Cardiac muscle cell (in vitro differentiated cells and primary cell): ENCODE measurements at places on chromosomes 4 and X. TPM values are rescaled to one million over a fixed set of nuclear protein-coding genes. Genes with fewer than 3 reads are reported as not detected.
A peak's percentile ranks its signal among the peaks of the same experiment; 100 is the strongest.

The BMPR1B gene
- 0.42 and 1.8 TPM in 2 replicates for total RNA-seq

The BEX3 gene
- total RNA-seq, result 1,498 and 1,502 TPM in 2 replicates

The NPY5R gene
- 6.9 and 9.7 TPM in 2 replicates for total RNA-seq

The SH3BGRL gene
- total RNA-seq, result 98.1 and 120 TPM in 2 replicates

The SSX4B gene
- not detected in 2 replicates for total RNA-seq

The TSC22D3 gene
- total RNA-seq, result 297 and 320 TPM in 2 replicates

The CYLC1 gene
- total RNA-seq, result not detected in 2 replicates

The HTRA3 gene
- 8.9 and 15.7 TPM in 2 replicates for total RNA-seq

The GC gene
- total RNA-seq, result 0.21 and 0.49 TPM in 2 replicates

The PDE5A gene
- 1.1 and 2.3 TPM in 2 replicates for total RNA-seq

The SLC9B1 gene
- total RNA-seq, result 0.14 and 0.30 TPM in 2 replicates

The FMR1NB gene
- total RNA-seq, result not detected in 2 replicates

The SPINK2 gene
- not detected in 2 replicates for total RNA-seq

The CACNA1F gene
- total RNA-seq, result 0.45 and 1.0 TPM in 2 replicates

GRCh38 chr4:102007959-102008425 lies 217.5 kb downstream of the BANK1 start:
- H3K36me3 ChIP-seq, result no peaks in the 10 kb centered on the region
- H3K4me3 ChIP-seq, result no peak overlapping the region
- no peak overlapping the region for H3K27ac ChIP-seq
- H3K27me3 ChIP-seq, result no peaks in the 10 kb centered on the region

GRCh38 chrX:15143050-15143824 lies 126.6 kb downstream of the ASB9 start:
- H3K27ac ChIP-seq, result no peak overlapping the region
- peak; percentile 61 for DNase-seq
- H3K4me3 ChIP-seq, result no peak overlapping the region
- no peaks in the 10 kb centered on the region for H3K36me3 ChIP-seq
- no peaks in the 10 kb centered on the region for H3K27me3 ChIP-seq

GRCh38 chr4:78464265-78464664 lies 87.3 kb upstream of the ANXA3 start:
- H3K4me3 ChIP-seq, result no peak overlapping the region
- peaks cover 7% of the 10 kb centered on the region for H3K4me1 ChIP-seq
- no peak overlapping the region for H3K27ac ChIP-seq
- H3K27me3 ChIP-seq, result no peaks in the 10 kb centered on the region
- no peaks in the 10 kb centered on the region for H3K36me3 ChIP-seq

- no peaks in the 10 kb centered on the region for H3K27me3 ChIP-seq
- no peak overlapping the region for H3K4me3 ChIP-seq
- no peak overlapping the region for H3K27ac ChIP-seq
Measured at GRCh38 chr4:118823471-118823870, 12.5 kb downstream of the SEC24D start.

GRCh38 chr4:87078987-87079486 lies 141.4 kb downstream of the KLHL8 start:
- H3K4me1 ChIP-seq, result peaks cover 23% of the 10 kb centered on the region
- H3K36me3 ChIP-seq, result no peaks in the 10 kb centered on the region
- no peaks in the 10 kb centered on the region for H3K27me3 ChIP-seq
- peak overlapping the region; percentile 39 for H3K27ac ChIP-seq

- DNase-seq, result peak; percentile 59
- no peaks in the 10 kb centered on the region for H3K36me3 ChIP-seq
- no peak overlapping the region for H3K4me3 ChIP-seq
- no peaks in the 10 kb centered on the region for H3K27me3 ChIP-seq
Measured at GRCh38 chr4:140233791-140234696, 80.1 kb upstream of the MAML3 start.

DNA sequence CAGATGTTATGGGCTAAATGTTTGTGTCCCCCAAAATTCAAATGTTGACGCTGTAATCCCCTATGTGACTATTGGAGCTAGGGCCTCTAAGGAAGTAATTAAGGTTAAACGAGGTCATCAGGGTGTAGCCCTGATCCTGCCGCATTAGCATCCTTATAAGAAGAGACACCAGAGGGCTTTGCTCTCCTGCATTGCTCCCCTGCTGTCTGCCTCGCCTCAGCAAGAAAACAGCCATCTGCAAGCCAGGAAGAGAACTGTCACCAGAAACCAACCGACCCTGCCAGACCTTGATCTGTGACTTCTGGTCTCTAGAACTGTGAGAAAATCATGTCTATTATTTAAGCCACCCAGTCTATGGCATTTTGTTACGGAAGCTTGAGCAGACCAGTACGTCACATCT lies 331.9 kb downstream of the DCTD start:
- H3K27me3 ChIP-seq, result no peaks in the 10 kb centered on the region
- no peak overlapping the region for H3K4me3 ChIP-seq
- no peak overlapping the region for H3K27ac ChIP-seq
- no peak for DNase-seq
- H3K4me1 ChIP-seq, result peaks cover 3% of the 10 kb centered on the region

DNA sequence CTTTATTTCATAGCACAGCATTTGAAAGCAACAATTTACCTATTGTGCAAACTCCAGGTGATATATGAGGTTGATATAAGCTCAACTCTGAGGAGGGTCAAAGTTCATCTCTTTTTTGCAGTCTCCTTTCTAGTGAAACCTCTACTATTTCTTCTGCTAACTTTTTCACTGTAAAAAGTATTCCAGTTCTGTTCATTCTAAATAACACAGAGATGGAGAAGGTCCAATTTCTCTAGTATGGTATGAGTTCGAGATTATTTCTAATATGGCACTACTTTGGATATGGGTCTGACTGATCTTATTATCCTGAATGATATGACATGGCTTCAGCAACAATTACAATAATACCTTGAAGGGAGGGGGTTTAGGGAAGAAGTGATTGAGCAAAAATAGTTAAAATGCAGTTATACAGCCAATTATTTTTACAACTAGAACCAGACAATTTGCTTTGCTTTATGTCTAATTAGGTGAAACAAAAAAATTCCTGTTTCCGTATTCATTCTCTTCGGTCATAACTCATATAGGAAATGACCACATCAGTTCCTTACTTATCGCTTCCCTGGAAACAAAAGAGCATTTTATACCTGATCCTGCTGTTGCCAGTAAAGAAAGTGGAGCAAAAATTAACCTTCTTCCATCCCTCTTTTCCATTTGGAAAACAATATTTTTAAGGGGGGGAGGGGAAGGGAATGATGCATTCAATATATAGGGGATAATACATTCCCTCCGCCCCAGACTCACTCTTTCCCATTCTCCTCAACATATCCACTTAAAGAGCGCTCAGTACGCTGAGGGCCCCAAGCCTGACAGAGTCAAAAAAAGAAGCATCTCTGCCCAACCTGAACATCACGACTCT lies 1.0 kb downstream of the TBC1D9 start:
- DNase-seq, result no peak
- no peaks in the 10 kb centered on the region for H3K27me3 ChIP-seq
- peak overlapping the region; percentile 82 for H3K27ac ChIP-seq
- peaks cover 7% of the 10 kb centered on the region for H3K4me1 ChIP-seq
- H3K4me3 ChIP-seq, result peak overlapping the region; percentile 82

GRCh38 chrX:15985937-15986336 lies 131.3 kb upstream of the AP1S2 start:
- no peak overlapping the region for H3K4me3 ChIP-seq
- H3K27me3 ChIP-seq, result no peaks in the 10 kb centered on the region
- no peaks in the 10 kb centered on the region for H3K36me3 ChIP-seq
- no peak overlapping the region for H3K27ac ChIP-seq
- DNase-seq, result no peak

- DNase-seq, result no peak
- H3K27me3 ChIP-seq, result no peaks in the 10 kb centered on the region
Measured at GRCh38 chrX:153948847-153949805, 4.7 kb upstream of the RENBP start.

DNA sequence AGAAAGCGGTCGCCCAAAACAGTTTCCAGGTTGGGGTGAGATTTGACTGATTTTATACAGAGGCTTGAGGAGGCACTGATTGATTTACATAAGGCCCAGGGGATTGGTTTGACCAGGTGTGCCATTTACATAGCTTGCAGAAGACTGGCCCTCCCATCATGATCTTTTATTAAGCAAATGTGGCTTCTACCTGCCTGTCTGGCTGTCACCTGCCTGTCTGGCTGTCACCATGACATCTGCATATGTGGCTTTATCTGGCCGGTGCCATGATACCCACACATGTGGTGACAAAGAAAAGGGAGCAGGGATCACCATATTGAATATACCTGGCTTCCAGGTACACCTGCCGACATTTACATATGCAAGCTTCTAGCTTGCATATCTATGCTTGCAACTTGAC lies 17.0 kb upstream of the CDS1 start:
- no peak overlapping the region for H3K27ac ChIP-seq
- no peak for DNase-seq
- no peaks in the 10 kb centered on the region for H3K36me3 ChIP-seq
- no peak overlapping the region for H3K4me3 ChIP-seq

DNA sequence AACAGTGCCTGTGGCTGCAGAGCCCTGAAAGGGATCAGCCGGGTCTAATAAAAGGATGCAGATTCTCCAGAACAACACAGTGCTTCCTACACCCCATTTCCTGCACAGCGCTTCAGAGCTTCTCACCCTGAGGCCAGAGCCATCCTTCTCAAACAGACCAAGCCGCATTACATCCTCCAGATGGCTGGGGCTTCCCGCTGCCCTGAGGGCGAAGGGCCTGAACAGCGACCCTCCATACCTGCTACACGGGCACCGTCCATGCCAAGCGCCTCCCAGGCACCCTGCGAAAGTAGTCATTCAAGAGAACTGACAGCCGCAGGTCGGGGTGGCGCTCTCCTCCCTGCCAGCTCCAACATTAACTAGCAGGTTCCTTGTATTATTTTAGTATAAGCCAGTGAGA lies 36.5 kb downstream of the ACOX3 start:
- peaks cover 3% of the 10 kb centered on the region for H3K36me3 ChIP-seq
- no peak overlapping the region for H3K4me3 ChIP-seq
- no peaks in the 10 kb centered on the region for H3K27me3 ChIP-seq
- H3K4me1 ChIP-seq, result no peaks in the 10 kb centered on the region

- no peaks in the 10 kb centered on the region for H3K4me1 ChIP-seq
- H3K27me3 ChIP-seq, result peaks cover 40% of the 10 kb centered on the region
- no peak within 1 kb of the TSS for H3K27ac ChIP-seq
- H3K4me3 ChIP-seq, result peak within 1 kb of the TSS; percentile 28
- DNase-seq, result no peak
- H3K36me3 ChIP-seq, result no peaks in the 10 kb centered on the region
Measured at GRCh38 chrX:153829799-153830639, at the start of gene PDZD4. PDZD4 (minus strand) TSS chrX:153830544; CDS start chrX:153830298, 246 bp downstream.

- no peaks in the 10 kb centered on the region for H3K36me3 ChIP-seq
- no peak for DNase-seq
- H3K4me1 ChIP-seq, result no peaks in the 10 kb centered on the region
Measured at GRCh38 chr4:8540991-8541390, 39.2 kb upstream of the GPR78 start.

- H3K27ac ChIP-seq, result no peak overlapping the region
- no peak for DNase-seq
- no peak overlapping the region for H3K4me3 ChIP-seq
- H3K36me3 ChIP-seq, result no peaks in the 10 kb centered on the region
- peaks cover 10% of the 10 kb centered on the region for H3K4me1 ChIP-seq
- H3K27me3 ChIP-seq, result no peaks in the 10 kb centered on the region
Measured at GRCh38 chr4:78222575-78223186, 165.6 kb downstream of the FRAS1 start.

DNA sequence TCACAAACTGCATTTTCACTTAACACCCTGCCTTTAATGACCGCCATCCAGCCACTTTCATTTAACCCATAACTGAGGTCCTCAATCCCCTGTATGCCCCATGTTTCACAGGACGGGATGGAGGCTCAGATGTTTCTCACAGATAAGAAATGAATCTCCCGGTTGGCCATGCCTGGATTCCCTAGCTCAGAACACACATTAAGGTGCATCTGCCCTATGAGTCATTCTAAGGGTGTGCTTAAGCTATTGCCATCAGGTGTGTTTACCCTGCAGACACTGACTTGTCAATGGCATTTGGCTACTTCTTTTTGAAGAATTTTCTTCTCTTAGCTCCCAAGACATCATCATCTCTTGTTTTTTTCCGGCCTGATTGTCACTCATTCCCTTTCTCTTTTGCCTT lies 222.6 kb upstream of the SMIM31 start:
- no peaks in the 10 kb centered on the region for H3K36me3 ChIP-seq
- H3K27me3 ChIP-seq, result no peaks in the 10 kb centered on the region
- DNase-seq, result no peak
- H3K27ac ChIP-seq, result no peak overlapping the region
- H3K4me1 ChIP-seq, result no peaks in the 10 kb centered on the region
- no peak overlapping the region for H3K4me3 ChIP-seq

- no peak overlapping the region for H3K27ac ChIP-seq
- DNase-seq, result no peak
- H3K4me1 ChIP-seq, result no peaks in the 10 kb centered on the region
- H3K36me3 ChIP-seq, result peaks cover 32% of the 10 kb centered on the region
- H3K27me3 ChIP-seq, result no peaks in the 10 kb centered on the region
Measured at GRCh38 chr4:39312816-39313215, 53.3 kb downstream of the RFC1 start.

DNA sequence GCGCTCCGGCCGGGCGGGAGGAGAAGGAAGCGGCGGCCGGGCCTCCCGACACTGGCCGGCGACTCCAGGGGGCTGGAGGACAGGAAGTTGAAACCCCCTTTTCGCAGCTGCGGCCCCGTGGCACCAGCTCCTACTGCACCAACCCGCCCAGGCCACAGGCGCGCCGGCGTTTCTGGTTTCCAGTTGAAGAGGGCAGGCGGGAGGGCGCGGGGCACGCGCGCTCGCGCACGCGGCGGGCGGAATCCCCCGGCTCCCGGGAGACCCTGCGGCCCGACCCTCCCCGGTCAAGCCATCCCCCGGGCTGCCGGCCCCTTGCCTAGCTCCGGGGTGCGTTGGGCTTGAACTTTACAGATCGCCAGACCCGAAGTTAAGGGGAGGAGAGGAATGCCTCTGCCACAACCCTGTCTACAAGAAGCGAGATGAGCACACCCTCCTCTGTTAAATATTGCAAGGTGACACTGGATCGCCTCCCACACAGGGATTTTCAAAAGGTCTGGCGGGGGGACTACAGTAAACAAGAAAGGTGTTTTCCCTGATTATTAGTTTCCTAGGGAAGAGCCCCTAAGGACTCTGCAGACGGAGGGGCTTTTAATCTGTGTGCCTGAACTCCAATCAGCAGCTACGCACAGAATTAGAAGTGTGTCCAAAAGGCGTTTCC lies 1.4 kb downstream of the ELOVL6 start:
- H3K4me1 ChIP-seq, result peaks cover 34% of the 10 kb centered on the region
- peak overlapping the region; percentile 66 for H3K4me3 ChIP-seq
- peak; percentile 61 for DNase-seq
- H3K27me3 ChIP-seq, result no peaks in the 10 kb centered on the region
- H3K27ac ChIP-seq, result peak overlapping the region; percentile 87

GRCh38 chr4:4332529-4332928 lies 42.5 kb downstream of the ZBTB49 start:
- H3K4me3 ChIP-seq, result no peak overlapping the region
